ENCODE measurements at places on chromosomes 6 and 20.

DNA sequence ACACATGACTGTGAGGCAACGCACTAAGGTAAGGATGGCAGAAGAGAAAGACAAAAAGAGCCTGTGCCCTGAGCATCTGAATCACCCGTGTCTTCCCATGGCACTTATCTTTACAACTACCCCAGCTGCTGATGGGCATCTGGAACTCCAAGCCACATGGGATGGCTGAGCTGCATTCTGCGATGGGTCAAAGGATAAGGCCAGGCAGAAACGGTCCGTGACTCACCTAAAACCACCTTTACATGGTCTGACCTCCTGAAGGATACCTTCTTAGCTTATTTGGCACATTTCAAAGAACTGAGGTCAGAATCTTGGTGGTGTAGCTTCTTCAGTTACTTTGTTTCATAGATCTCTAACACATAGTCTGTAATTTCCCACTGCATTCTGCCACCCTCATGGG, 99.7 kb downstream of the DNAH8 start:
- no peak for DNase-seq

DNA sequence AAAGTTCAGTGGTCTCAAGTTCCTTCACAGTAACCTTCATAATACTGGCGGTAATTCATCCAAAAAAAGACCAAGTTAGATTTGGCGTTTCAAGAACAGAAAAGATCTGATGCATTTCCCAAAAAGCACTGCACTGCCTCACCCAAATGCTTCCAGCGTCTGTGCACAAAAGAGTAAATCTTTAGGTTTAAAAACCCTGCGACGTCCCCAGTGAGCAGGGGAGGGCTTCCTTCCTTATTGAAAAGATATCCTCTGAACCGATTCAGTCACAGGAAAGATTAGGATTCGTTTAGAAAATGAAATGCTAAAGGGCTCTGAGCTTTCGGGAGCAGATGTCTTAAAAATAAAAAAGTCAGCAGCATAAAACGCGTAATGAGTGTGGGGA, 654 bp downstream of the TBC1D7 start:
- no peak for DNase-seq

- no peak for DNase-seq
These were observed 18.3 kb upstream of the PLN start for GRCh38 chr6:118529756-118530155.

- DNase-seq, result no peak
These were observed 162.2 kb downstream of the NKAIN2 start for GRCh38 chr6:123965894-123966293.

DNA sequence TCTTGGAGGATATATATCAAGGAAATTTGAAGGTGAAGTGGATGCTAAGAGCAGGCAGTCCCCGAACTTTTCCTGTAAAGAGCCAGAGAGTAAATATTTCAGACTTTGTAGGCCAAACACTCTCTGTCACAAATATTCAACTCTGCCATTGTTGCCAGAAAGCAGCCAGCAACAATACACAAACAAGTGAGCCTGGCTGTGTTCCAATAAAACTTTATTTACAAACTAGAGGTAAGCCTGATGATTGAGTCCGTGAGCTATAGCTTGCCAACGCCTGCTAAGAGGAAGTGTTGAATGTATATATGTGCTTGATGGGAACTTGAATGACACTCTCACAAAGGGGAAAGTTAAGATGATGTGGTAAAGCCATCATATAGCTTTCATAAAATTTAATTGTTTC, 166.0 kb upstream of the PLN start:
- DNase-seq, result no peak

DNA sequence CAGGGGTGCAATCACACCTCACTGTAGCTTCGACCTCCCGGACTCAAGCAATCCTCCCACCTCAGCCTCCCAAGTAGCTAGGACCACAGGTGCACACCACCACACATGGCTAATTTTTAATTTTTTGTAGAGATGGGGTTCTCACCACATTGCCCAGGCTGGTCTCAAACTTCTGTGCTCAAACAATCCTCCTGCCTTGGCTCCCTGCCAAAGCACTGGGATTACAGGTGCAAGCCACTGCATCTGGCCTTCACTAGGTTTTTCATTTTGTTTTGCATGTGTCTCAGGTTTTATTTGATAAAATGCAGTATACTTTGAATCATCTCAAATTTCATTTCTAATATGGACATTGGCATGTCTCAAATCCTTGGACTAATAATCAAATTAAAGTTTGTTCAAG, 98.7 kb downstream of the SLC16A10 start:
- no peak for DNase-seq

- no peak for DNase-seq
These were observed 2.3 kb upstream of the SLC22A2 start for GRCh38 chr6:160260803-160261450.

DNA sequence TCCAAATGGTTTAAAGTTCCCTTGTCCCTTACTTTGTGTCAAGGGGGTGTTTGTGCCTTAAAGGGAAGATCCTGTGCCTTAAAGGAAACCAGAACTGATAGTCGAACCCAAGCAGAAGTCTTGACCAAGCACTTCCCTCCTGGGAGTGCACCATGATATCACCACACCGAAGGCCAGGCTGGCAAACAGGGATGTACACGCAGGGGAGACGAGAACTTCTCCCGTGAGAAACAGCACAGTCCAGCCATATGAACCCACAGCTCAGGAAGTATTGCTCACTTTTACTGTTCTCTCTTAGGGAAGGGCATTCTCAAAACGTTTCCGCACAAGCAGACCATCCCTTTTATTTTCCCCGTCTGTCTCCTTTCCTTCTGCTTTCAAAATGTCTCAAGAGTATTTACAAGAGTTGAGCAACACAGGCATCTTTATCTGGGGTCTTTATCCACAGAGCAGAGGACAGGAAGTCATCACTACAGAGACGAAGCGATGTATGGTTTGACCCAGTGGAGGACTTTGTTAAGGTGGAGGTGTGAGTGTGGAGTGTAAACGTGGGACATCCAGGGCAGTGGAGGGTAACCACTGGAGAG, 12.8 kb upstream of the SERPINB1 start:
- no peak for DNase-seq

DNA sequence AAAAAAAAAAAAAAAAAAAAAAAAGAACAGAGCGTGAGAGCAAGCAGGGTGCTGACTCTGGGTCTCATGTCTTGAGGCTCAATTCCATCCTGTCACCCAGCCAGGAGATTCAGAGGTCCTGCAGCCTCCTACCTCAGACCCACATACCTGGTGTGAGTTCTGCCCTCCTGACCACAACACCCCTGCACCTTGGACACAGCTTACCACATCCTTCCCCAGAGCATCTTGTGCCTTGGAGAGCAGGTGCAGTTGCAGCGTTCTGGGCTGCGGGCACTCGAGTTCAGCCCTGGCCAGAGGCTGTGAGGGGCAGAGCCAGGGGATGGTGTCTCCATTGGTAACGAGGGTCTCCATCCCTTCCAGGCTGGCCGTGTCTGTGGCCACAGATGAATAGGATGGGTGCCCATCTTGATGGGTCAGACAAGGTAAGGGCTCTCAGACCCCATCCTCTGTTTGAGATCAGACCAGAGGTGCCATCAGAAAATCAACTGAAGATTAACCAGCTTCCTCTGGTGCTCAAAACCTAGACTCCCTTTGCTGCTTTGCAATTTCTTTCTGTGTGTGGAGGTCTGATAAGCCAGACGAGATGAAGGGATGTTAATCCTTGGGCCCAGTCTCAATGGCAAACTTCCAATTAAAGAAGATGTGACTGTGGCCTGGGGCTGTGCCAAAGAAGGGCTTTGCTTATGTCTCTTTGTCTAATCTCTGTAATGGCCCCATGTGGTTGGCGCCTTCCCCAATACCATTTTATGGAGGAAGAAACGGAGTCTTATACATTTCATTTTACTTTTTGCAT, 14.7 kb upstream of the ZNF831 start:
- no peak for DNase-seq

- DNase-seq, result no peak
These were observed 1173.9 kb upstream of the CITED2 start for GRCh38 chr6:140548366-140548765.

DNA sequence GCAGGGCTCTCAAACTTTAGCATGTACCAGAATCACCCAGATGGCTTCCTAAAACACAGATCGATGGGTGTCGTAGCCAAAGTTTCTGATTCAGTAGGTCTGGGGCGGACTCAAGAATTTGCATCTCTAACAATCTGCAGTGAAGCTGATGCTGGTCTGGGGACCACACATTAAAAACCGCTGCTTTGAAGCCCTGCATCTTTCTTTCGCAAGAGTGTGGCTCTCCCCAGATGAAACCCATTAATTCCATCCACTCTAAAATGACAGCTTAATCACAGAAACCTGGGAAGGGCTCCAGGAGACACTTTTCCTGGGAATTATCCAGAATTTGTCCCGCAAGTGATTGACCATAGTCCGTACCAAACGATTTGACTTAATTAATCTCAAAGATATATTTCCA, 319.8 kb upstream of the PLCB4 start:
- no peak for DNase-seq

Measured in GM04503 (cell line).